ENCODE measurements at places on chromosomes 7 and 10. TPM values are rescaled to one million over a fixed set of nuclear protein-coding genes. Genes with fewer than 3 reads are reported as not detected.

DNA sequence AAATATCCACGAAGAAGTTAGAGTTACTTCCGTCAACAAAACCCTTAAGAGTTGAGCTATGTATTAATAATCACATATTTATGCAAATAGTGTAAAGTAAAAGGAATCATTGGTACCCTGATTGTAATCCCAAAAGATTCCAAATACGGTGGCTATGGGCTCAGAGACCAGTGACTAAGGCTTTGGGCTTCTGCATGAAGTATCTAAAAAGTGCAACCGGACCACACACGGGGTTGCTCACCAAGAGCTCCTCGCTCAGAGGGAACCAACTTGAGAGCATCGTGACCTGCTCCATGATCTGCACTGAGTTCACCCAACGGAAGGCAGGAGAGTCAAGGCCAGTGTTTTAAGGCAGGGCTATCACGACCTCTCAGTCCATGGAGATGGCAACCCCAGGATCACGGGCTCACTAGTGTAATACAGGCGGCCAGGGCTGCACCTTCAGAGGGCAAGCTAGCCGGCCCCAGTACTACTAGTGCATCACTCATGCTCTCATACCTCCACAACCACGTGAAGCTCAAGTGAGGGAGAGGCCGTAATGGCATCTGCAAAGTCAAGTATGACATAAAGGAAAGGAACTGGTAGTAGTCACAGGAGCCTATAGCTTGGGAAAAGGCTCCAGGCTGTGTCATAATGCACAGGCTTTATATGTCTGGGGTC lies 77.1 kb upstream of the CAMK2B start:
- peaks cover 70% of the 10 kb centered on the region for H3K36me3 ChIP-seq
- H3K27me3 ChIP-seq: no peaks in the 10 kb centered on the region
- H3K4me3 ChIP-seq: no peak overlapping the region
- H3K4me1 ChIP-seq: no peaks in the 10 kb centered on the region

- H3K27me3 ChIP-seq: no peaks in the 10 kb centered on the region
- no peak for DNase-seq
- no peaks in the 10 kb centered on the region for H3K4me1 ChIP-seq
- no peaks in the 10 kb centered on the region for H3K36me3 ChIP-seq
- no peak overlapping the region for H3K4me3 ChIP-seq
These were observed 400.2 kb upstream of the NPVF start for GRCh38 chr7:25628446-25628845.

- H3K36me3 ChIP-seq: no peaks in the 10 kb centered on the region
- H3K27me3 ChIP-seq: no peaks in the 10 kb centered on the region
- H3K4me3 ChIP-seq: no peak overlapping the region
- no peaks in the 10 kb centered on the region for H3K4me1 ChIP-seq
- no peak overlapping the region for H3K27ac ChIP-seq
These were observed 59.3 kb upstream of the IGFBP3 start for GRCh38 chr7:45980181-45980905.

- no peak for DNase-seq
- H3K36me3 ChIP-seq: no peaks in the 10 kb centered on the region
- H3K4me3 ChIP-seq: no peak overlapping the region
- H3K27me3 ChIP-seq: no peaks in the 10 kb centered on the region
- H3K4me1 ChIP-seq: no peaks in the 10 kb centered on the region
- no peak overlapping the region for H3K27ac ChIP-seq
These were observed 46.4 kb upstream of the RSBN1L start for GRCh38 chr7:77649716-77650349.

DNA sequence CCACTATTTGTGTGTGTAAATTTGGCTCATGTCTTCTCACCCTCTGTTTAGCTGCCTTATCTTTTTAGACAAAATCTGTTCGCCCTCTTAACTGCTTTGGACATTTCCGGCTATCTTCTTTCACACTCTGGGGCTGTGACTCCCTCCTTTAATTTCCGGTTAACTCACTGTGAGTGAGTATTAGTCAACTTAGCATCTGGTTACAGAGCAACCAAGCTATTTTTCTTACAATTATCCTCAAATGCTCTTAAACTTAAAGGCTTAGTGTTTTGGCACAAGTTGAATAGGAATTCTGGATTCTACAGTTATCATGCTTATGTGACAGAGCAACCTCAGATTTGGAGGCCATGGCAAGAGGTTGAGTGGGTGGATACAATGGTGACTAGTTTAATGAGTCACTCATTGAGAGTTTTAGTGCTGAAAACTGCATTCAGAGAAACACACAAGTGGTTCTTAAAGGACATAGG lies 177.6 kb upstream of the SEMA3A start:
- H3K27me3 ChIP-seq: no peaks in the 10 kb centered on the region
- H3K4me1 ChIP-seq: no peaks in the 10 kb centered on the region
- H3K4me3 ChIP-seq: no peak overlapping the region
- DNase-seq: no peak

DNA sequence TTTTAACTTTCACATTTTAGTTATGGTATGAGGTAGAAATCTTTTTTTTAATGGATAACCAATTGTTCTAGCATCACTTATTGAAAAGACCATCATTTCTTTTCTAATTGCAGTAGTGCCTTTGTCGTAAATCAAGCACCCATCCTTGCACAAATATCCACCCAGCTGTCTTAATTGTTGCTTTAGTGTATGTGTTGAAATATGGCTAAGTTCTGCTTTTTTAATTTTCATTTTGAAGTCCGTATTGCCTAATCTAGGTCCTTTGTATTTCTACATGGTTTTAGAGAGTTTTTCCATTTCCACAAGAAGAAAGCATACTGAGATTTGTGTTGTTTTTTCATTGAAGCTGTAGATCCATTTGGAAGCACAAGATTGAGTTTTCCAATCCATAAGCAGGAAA lies 259.6 kb upstream of the SEMA3E start:
- no peak overlapping the region for H3K27ac ChIP-seq
- peak; percentile 0 for DNase-seq
- no peaks in the 10 kb centered on the region for H3K36me3 ChIP-seq
- no peaks in the 10 kb centered on the region for H3K4me1 ChIP-seq
- H3K27me3 ChIP-seq: no peaks in the 10 kb centered on the region

DNA sequence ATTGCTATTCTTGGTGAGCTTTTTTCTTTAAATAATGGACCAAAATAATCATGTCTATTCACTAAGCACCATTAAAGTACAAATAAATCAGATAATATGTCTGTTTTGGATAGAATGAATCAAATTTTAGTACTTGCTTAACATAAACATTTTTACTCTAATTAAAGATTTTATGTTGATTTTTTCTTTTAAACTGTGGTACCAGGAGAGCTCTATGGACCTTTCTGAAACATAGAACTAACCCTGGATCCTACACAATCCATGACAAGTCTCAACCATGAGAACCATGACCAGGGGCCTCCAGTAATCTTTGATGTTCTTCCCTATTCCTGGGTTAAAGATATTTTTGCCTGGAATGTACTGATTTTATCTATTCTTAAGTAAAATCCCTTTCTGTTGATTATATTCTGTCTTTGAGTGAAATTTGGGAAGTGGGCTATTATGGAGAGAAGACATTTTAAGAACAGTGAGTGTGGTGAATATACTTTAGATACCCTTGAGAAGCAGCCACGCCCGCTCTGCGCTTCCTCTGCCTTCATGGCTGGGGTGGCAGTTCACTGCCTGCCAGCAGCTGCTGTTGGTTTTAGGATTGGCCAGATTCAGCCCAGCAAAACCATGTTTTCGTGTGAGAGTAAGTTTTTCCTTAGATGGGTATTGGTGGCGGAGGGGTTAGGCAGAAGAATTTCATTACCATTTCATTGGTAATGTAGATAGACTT lies 42.2 kb upstream of the BHLHA15 start:
- no peak overlapping the region for H3K27ac ChIP-seq
- no peak overlapping the region for H3K4me3 ChIP-seq
- DNase-seq: no peak
- no peaks in the 10 kb centered on the region for H3K4me1 ChIP-seq

- DNase-seq: no peak
- peaks cover 29% of the 10 kb centered on the region for H3K4me1 ChIP-seq
- H3K4me3 ChIP-seq: no peak overlapping the region
These were observed 32.0 kb upstream of the ARMS2 start for GRCh38 chr10:122422266-122422989.

Gene SORCS1
- total RNA-seq: not detected

DNA sequence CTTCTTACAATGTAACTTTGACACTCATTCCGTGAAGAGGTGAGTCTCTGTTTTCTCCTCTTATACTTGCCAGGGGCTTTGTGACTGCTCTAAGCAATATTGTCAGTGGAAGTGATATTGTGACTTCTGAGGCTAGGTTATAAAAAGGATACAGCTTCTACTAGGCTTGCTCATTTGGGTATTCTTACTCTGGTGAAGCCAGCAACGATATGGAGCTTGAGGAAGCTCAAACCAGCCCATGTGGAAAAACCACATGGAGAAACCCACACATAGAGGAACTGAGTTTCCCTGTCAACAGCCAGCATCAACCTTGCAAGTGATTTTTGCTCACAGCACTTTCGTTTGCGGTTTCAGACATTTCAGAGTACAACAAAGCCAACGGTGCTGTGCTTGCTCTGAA lies 149.6 kb upstream of the SEMA3E start:
- DNase-seq: no peak
- H3K4me3 ChIP-seq: no peak overlapping the region
- no peaks in the 10 kb centered on the region for H3K36me3 ChIP-seq
- no peaks in the 10 kb centered on the region for H3K27me3 ChIP-seq
- H3K27ac ChIP-seq: no peak overlapping the region

DNA sequence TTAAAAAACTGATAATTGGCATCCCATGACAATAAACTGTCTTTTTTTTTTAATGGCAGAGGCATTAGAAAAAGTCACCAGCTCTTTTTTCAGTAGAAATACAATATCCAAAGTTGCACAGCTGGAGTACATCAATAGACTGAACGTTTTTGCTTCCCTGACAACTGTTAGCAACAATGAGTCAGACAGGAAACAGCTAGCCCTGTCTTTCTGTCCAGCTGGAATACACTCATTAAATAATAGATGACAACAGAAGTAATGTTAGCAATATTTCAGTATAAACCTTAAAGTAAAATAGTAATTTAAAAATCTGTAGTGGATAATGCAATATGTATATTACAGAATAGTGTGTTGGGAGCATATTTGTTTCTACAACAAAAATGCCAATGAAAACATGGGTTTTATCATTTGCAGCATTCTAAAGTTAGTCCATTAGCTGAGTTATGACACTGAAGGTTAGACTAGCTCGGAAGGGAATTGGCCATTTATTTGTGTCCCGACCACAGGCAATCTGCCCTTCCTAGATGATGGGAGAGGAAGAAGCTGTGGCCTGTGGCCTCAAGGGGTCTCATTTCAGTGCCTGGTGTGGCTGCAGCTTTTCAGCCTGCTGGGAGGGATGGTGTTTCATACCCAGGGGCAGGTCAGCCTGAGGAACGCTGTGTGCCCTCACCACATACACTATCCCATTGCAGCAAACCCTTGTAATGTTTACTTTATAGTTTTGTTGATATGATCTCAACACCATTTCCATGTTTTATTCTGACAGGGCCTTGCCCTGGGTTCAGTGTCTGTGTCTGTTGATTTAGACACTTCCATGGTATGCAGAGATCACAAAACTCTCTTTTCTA lies 173.3 kb downstream of the SLC16A9 start:
- no peaks in the 10 kb centered on the region for H3K36me3 ChIP-seq
- H3K27ac ChIP-seq: no peak overlapping the region
- no peaks in the 10 kb centered on the region for H3K4me1 ChIP-seq
- no peak for DNase-seq
- no peaks in the 10 kb centered on the region for H3K27me3 ChIP-seq
- no peak overlapping the region for H3K4me3 ChIP-seq

Gene ABCB4
- total RNA-seq: not detected

Measured in CD4-positive, alpha-beta T cell (primary cell).